Natural killer cell (primary cell): ENCODE measurements at places on chromosomes 2 and 18. TPM values are rescaled to one million over a fixed set of nuclear protein-coding genes. Genes with fewer than 3 reads are reported as not detected.

GRCh38 chr18:45006934-45007333 lies 326.2 kb downstream of the SETBP1 start:
- no peak for DNase-seq

- DNase-seq: no peak
Measured at GRCh38 chr2:133039531-133039930, 369.5 kb upstream of the LYPD1 start.

Gene GPR45
- total RNA-seq: not detected

Gene VWA3B
- not detected for total RNA-seq

- DNase-seq: no peak
Measured at GRCh38 chr2:1864301-1864980, 120.1 kb upstream of the PXDN start.

DNA sequence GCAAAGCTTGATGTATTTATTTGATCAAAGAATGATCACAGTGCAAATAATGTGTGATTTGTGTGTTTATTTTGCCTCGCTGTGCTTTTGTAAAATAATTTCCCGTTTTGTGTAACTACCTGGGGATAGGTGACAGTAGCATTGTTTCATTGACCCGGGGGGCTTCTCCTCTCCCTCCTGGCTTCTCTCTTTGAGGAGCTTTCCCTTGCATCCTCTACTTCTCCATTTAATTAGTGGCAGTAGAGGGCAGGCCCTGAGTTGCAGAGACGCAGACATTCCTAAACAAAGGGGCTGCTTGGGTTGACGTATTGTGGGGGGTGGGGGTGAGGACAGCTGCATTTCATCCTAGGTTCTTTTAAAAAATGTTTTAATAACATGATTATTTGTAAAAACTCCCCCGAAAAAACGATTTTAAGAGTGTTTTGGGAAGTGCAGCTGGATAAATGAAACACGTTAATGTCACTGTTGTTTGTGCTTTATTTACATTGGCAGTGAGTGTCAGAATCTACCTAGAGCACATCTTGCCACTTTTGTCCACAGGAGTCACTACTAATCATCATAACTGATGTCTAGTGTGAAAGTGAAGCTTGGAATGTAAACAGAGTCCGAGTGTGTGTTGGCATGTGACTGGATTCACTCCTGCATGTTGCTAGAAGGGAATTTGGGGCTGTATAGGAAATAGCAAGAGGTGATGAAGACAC lies 2.2 kb downstream of the NEDD4L start:
- DNase-seq: no peak
